ENCODE measurements at places on chromosomes 1 and 21.

- DNase-seq = no peak
Observed at GRCh38 chr1:19250629-19251304, 557 bp downstream of the EMC1 start.

DNA sequence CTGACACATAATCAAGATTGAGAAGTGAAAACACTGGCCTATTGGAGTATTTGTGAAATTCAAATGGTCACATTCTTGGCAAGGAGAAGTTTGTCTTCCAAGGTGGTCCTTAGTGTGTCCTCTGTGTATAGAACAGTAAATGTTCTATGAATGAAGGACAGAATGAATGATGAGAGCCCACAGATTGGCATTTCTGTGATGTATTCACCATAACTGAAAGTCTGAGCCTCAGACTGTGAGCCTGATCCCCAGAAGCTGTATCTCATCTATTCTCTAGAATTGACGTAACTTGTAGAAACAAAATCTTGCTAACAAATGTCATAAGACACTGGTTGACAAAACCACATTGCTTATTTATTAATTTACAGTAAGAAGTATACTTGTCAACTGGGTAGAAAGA, 111.5 kb upstream of the ETV3 start:
- DNase-seq = no peak

DNA sequence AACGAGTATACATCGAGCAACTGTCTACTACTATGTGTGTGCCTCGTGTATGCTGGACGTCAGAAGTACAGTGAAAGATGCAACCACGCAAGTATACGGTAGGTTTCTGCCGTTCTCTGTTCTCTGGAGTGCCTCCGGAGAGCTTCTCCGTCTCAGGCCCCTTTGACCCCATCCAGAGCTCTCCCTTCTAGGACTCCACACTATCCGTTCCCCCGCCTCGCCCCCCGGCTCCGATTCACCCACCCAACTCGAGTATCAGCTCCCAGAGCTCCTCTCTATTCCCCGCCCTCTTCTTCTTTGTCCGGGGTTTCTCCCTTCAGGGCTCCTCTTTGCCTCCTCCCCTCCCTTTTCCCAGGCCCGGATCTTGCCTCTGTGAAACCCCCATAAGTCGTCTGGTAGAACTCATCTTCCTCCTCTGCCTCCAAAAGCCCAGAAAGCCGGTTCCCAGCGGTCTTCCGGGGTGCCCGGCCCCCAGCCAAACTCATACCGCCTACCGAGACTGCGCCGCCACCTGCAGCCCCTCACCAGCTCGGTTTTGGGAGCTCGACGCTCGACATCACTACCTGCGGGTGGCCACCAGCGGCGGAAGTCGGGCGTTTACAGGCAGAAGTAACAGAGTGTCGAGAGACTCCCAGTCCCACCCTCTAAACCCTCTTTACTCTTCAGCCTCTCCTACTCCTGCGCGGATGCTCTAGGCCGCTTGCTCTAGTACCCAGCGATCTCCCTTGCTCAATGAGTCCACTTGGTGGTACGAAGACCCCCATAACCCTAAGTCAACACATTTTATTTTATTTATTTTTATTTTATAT, at the start of gene VPS72:
Gene VPS72, minus strand, starts transcription at position 561 of the 809 bp plus-strand sequence. Its CDS starts 76 bp downstream, at position 485.
- peak; percentile 87 for DNase-seq

DNA sequence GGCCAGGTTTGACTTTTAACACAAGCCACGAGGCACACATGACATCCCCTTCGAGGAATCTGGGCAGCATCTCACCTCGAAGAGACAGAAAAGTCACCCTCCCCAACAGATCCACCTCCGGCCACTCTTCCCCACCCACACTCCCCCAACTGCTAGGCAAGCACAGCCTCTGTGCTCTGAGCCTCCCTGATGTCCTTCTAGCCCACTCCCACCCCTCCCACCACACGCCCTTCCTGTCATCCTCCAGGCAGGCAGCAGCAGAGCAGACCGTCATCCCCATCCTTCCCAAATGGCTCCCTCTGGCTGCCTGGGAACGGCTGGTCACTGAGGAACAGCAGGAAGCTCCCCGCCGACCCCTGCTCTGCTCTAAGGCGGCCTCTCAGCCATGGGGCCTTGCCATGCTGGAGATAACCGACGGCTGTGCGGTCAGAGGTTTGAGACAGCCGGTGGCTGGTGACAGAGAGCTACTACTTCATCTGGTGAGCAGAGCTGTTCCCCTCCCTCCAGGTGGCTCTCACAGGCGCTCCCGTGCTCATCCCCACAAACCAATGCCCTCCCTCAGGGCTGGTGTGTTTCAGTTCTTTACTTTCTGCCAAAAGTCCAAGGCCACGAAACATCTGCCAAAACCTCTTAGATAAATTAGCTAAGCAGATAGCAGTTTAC, 25.6 kb downstream of the NPHP4 start:
- no peak for DNase-seq

DNA sequence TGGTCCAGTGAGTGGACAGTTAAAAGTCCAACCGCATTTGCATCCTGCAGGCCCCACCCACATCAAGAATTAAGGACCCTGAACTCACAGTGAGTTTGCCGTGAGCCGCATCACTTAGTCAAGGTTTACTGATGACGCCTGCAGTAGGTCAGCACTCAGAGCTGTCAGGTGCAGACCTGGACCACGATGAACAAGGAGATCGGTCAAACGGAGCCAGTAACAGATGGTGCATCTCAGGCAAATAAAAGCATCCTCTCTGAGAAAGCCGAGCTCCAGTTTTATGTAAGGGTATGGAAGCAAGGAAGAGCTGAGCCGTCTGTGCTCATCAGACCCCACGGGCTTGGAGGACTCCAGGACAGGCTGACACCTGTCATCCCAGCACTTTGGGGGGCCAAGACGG, 4.5 kb downstream of the PRDM15 start:
- no peak for DNase-seq

GRCh38 chr21:14239281-14239680, 23.3 kb downstream of the RBM11 start:
- DNase-seq = no peak

DNA sequence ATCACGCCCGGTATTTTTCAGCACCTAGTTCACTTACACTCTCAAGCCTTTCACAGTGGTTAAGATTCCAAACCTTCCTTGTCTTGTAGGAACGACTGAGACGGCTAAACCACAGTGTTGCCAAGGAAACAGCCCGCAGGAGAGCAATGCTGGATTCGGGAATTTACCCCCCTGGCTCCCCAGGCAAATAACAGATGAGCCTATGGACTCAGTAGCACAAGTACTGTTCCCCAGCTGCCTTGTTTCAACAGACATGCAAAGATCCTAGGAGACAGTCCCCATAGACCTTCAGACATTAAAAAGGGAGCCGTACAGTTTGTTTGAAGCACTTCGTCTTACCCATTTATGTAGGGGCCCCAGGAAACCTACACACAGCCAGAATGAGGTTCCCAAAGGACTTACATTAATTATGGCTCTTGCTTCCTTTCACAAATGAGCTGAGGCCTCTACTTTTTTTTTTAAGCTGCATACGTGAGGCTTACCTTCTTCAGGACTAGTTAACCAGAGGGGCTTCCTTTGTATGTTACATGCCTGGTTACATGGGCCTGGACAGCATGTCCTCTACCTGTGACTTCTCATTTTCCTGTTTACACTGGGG, 2.7 kb downstream of the SNAPIN start:
- no peak for DNase-seq

GRCh38 chr1:30189818-30190500, 533.4 kb downstream of the MATN1 start:
- no peak for DNase-seq

- DNase-seq = no peak
Observed at GRCh38 chr21:35940074-35940927, 120.0 kb downstream of the SETD4 start.

DNA sequence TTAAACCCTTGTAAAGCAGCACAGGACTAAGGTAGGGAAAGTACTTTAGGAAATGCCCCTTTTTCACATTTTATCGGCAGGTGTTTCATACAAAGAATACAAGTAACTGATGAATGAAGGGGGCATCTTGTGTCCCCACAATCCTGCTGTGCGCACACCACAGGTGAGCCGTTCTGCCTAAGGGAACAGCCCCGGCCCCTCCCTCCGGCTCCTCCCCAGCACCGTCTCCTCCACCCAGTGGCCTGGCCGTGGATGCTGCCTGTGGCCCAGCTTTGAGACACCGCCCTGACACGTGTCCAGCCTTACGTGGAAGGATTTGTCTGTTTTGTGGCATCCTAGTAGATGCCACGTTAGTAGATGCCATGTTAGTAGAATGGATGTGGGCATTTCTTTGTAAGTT, 12.8 kb downstream of the FAAP20 start:
- no peak for DNase-seq

DNA sequence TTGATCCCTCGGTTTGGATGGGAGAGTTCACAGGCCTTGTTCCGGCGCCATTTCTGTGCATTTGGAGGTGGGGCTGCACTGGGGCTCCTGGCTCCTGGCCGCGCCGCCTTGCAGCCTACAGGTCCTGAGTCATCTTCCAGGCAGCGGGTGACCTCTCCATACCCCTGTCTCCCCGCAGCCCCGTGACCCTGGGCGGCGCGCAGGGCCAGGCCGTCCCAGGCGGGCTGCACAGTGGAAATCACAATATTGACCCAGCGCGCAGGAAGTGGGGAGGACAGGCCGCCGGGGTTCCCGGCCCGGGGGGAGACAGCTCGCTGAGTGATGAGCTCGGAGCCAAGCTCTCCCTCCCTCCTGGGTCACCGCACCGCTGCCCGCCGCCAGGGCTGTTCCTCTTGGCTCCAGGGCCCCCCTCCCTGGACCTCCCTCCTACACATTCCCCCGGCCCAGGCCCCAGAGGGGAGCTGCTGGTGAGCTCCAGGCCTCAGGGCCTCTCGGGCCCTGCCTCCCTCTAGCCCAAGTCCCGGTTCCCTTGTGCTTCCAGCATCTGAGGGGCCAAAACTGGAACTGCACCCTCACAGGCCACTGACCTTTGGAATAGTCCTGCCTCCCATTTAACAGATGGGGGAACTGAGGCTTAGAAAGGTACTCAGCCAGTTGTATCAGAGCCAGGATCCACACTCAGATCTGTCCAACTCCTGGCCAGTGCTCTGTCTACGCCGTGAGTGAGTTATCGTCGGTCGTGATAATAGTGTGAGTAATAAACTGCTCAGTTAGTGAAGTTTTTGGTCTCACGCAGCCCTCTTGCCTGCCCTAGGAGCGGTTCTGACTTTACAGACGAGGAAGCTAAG, 142.9 kb upstream of the WNT4 start:
- no peak for DNase-seq

- DNase-seq = no peak
Observed at GRCh38 chr1:53629101-53629691, 109.8 kb downstream of the GLIS1 start.

GRCh38 chr1:64955097-64956009, 11.0 kb downstream of the JAK1 start:
- DNase-seq = no peak

- peak; percentile 35 for DNase-seq
Observed at GRCh38 chr1:101295209-101295608, 58.4 kb downstream of the S1PR1 start.

DNA sequence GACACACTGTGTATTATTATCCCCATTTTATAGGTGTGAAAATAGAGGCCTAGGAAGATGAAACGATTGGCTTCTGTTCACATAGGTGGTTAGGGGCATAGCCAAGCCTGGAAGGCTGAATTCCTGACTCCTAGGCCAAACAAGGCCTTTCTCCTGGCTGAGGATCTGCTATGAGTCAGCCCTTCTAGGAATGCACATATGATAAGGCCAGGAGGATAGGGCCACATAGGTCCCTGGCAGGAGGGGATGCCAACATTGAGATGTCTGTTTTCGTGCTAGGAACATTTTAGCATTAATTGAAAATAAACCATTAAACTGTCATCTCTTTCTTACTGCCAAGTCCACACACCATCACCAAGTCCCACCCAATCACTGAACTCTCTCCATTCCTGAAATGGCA, 9.2 kb downstream of the CSMD2 start:
- DNase-seq = no peak

GRCh38 chr1:221994274-221994698, 252.4 kb upstream of the DUSP10 start:
- no peak for DNase-seq

DNA sequence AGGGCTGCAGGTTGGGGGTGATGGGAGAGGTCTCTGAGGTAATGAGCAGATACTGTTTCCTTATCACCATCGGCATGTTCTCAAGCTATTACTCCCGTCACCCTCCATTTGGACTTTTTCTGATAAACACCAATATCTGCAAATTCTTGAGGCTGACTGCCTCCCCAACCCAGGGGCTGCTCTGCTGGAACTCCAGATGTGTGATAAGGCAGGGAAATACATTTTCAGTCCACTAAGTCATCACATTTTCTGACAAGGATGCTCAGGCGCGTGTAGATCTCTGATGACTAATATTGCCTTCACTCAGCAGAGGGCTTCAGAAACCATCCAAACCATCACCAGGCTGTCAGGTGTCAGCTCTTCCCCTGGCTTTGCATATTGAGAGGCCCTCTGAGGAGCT, 215.0 kb upstream of the POU3F1 start:
- no peak for DNase-seq

GRCh38 chr1:242030071-242030470, 31.2 kb upstream of the MAP1LC3C start:
- DNase-seq = no peak

DNA sequence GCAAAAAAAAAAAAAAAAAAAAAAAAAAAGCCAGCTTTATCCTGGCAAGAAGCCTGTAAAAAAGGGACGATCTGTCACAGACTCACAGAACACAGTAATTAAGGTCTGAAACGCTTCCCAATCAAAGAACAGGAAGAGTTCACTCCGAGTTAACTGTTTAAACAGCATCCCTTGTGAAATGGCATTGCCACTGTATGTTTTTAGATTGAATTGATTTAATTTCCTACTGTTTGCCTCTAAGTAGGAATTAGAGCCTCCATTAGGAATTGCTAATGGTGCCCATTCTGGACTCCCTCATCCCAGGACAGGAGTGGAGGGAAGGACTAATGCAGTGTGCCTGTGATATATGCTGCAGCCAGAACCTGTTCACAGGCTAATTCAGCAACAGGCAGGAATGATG, 370.8 kb downstream of the RWDD3 start:
- DNase-seq = no peak

DNA sequence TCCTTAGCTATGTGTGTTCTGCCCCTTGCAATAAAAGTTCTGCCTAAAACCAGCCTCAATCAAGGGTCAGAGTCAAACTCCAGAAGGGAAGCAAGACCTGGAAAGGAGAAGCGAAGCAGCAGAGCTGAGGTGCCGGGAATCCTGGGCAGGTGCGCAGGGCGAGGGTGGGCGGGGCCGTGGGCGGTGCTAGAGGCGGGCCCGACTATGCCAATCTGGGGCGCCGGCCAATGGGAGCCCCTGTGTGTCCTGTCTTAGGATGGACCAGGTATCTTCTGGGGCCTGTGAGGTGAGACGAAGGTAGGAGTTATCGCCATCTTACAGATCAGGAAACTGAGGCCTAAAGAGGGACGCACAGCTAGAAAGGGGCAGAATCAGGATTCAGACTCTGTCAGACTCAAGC, 120.3 kb downstream of the PTPRU start:
- DNase-seq = no peak

DNA sequence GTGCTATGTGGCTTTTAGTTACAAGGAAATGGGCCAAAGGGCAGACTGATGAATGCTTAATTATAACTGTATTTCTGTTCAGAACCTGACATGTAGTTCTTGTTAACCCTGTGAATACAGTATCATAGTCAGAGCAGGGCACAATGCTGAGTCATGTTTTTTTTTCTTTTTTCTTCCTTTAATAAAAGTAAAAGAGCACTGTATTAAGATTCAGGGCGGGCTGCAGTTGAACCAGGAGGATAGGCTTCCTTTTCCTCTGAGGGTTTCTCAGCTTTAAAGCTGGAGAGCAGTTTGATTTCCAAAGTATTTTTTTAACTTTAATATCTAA, 8.7 kb downstream of the CLDN8 start:
- DNase-seq = no peak

All from CD4-positive, alpha-beta T cell treated with Interleukin-21 for 1 hour (primary cell).